ENCODE measurements at places on chromosomes 6 and 20. TPM values are rescaled to one million over a fixed set of nuclear protein-coding genes. Genes with fewer than 3 reads are reported as not detected.

The KCNK5 gene
- total RNA-seq = 3.5 TPM

The C6orf15 gene
- not detected for total RNA-seq

The GJA10 gene
- total RNA-seq = not detected

The SIGLEC1 gene
- not detected for total RNA-seq

The CST1 gene
- total RNA-seq = 0.92 TPM

The FAM184A gene
- 4.4 TPM for total RNA-seq

All from PC-3 (cell line).